ENCODE measurements at places on chromosomes 7 and 10.

- peak; percentile 4 for DNase-seq
Measured at GRCh38 chr10:27319752-27320431, 79.3 kb upstream of the ACBD5 start.

DNA sequence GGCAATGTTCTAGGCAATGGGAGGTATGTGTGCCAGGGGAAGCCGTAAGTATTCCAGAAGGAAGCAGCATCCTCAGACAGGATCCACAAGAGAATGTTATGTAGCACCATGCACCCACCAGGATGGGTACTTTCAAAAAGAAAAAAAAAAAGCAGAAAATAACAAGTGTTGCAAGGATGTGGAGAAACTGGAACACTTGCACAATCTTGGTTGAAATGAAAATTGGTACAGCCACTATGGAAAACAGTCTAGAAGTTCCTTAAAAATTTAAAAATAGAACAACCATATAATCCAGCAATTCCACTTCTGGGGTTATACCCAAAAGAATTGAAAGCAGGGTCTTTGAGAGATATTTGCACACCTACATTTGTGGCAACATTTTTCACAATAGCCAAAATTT, 20.2 kb downstream of the C10orf71 start:
- DNase-seq = no peak

DNA sequence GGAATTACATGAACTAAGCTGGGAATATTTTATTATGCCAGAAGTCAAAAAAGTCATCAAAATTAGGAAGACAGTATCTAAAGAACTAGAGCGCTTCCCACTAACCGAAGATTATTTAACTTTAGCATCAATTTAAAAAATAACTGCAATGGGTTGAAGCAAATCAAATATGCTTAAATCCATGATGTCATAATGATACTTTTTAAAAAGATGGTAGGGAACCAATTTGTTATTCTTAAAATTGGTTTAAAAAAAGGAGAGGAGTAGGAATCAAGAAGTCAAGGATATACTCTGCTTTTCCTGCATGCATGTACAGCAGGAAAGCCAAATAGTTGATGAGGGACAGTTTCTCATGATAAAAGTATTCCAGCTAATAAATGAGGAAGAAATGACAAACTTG, 3.2 kb upstream of the ASAH2 start:
- DNase-seq = no peak

DNA sequence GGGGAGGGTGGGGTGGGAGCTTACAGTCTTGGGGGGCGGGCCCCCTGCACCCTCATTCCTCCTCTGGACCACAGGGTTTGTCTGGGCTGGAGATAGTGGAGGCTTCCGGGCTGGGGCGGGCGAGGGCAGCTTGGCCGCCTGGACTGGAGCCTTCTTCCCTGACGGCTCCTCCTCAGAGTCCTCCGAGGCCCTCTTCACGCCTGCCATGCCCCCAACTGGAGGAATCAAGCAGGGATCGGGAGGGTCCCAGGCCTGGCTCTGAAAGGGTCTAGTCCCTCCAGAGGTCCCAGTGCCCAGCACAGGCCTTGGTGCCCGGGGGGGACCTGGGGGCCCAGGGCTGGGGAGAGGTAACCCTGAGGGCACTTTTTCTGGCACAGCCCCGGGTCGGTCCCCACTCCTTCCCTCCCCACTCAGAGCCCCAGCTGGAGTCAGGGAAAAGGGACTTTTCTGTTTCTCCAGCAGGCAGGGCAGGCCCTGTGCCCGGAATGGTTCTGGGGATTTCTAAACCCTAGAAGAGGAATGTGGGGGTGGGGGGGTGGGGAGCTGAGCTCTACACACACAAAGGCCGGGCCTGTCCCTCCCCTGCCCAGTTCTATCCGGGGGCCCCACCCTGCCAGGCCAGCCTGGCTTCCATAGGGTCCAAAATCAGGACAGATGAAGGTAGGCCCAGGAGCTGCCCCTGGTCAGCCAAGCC, 11.6 kb downstream of the MICALL2 start:
- no peak for DNase-seq

- no peak for DNase-seq
Measured at GRCh38 chr10:74957285-74957961, 131.0 kb downstream of the KAT6B start.

Measured in esophagus squamous epithelium (tissue), 5 donors.